ENCODE measurements at places on chromosomes 5 and 9. TPM values are rescaled to one million over a fixed set of nuclear protein-coding genes. Genes with fewer than 3 reads are reported as not detected.

The FCN1 gene
- total RNA-seq, result not detected

The EXOSC2 gene
- total RNA-seq, result 61.9 TPM

The CCL28 gene
- not detected for total RNA-seq

The SH3GL2 gene
- total RNA-seq, result 0.67 TPM

The PARP8 gene
- 19.9 TPM for total RNA-seq

The SPINK1 gene
- 1.4 TPM for total RNA-seq

The PRUNE2 gene
- total RNA-seq, result 3.3 TPM

The WDR38 gene
- total RNA-seq, result not detected

The C9 gene
- total RNA-seq, result not detected

The PDGFRB gene
- total RNA-seq, result 0.48 TPM

The NUTM2G gene
- 0.07 TPM for total RNA-seq

The ARID3C gene
- not detected for total RNA-seq

Measured in H7 (cell line).